Colonic mucosa (tissue), 4 donors: ENCODE measurements at places on chromosomes 2 and 18. TPM values are rescaled to one million over a fixed set of nuclear protein-coding genes. Genes with fewer than 3 reads are reported as not detected.

- H3K36me3 ChIP-seq, result no peaks in the 10 kb centered on the region
- no peak overlapping the region for H3K27ac ChIP-seq
- no peak for DNase-seq
- H3K4me1 ChIP-seq, result no peaks in the 10 kb centered on the region
- H3K4me3 ChIP-seq, result no peak overlapping the region
- peaks cover 10% of the 10 kb centered on the region for H3K27me3 ChIP-seq
These were observed 7.6 kb downstream of the INHBB start for GRCh38 chr2:120353591-120353898.

DNA sequence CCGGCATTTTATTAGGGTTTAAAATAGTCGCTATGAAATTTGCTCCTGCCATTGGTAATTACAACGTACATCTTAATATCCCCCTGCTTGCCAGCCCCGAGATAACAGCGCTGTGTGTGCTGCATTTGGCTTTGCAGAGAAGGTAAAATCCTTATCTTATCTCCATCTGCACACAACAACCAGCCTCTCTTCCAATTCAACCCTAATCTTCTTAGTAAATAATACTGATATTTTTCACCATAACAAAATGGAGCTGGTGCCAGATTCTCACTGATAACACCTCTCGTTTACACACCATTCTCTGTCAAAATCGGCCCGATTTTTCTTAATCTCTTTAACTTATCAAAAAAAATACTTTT is 61.4 kb upstream of the SIX3 start:
- H3K4me1 ChIP-seq, result no peaks in the 10 kb centered on the region
- no peaks in the 10 kb centered on the region for H3K27me3 ChIP-seq
- no peaks in the 10 kb centered on the region for H3K36me3 ChIP-seq
- H3K4me3 ChIP-seq, result no peak overlapping the region
- no peak for DNase-seq

The TTLL4 gene
- 27.5 TPM for total RNA-seq

GRCh38 chr18:64403784-64404503 is 255.1 kb upstream of the LINC00305 start:
- H3K27me3 ChIP-seq, result no peaks in the 10 kb centered on the region
- no peaks in the 10 kb centered on the region for H3K4me1 ChIP-seq
- DNase-seq, result no peak
- no peak overlapping the region for H3K27ac ChIP-seq
- H3K36me3 ChIP-seq, result no peaks in the 10 kb centered on the region

DNA sequence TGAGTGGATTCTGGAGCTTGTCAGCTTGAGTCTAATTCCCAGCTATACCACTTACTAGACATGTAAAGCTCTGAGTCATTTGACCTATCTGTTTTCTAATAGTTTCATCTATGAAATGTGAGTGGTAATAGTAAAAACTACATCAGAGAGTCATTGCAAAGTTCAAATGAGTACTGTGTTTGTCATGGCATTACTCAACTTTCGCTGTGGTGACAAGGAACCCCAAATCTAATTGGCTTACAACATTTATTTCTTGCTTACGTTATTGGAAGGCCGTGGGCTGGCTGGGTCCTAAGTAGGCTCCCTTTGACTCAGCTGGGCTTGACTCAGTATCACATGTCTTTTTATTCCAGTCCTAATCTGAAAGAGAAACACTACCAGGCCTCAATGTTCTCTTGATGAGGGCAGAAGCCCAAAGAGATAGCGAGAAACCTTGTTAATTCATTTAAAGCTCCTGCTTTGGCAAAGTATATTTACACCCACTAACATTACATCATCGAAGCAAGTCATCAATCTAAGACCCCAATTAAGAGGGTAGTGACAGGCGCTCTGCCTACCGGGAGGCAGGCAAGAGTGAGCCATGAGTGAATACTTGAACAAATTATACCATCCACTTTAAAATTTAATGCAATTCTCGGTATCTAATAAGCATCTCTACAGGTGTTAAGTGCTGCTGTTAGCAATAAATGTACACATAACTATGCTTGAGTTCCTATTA is 431.8 kb upstream of the SPHKAP start:
- H3K4me1 ChIP-seq, result no peaks in the 10 kb centered on the region
- DNase-seq, result no peak
- no peaks in the 10 kb centered on the region for H3K36me3 ChIP-seq
- no peak overlapping the region for H3K27ac ChIP-seq
- no peak overlapping the region for H3K4me3 ChIP-seq

GRCh38 chr2:39803839-39804238 is 24.8 kb upstream of the THUMPD2 start:
- no peaks in the 10 kb centered on the region for H3K36me3 ChIP-seq
- no peak overlapping the region for H3K4me3 ChIP-seq
- H3K27me3 ChIP-seq, result no peaks in the 10 kb centered on the region
- H3K27ac ChIP-seq, result no peak overlapping the region
- no peaks in the 10 kb centered on the region for H3K4me1 ChIP-seq
- no peak for DNase-seq

DNA sequence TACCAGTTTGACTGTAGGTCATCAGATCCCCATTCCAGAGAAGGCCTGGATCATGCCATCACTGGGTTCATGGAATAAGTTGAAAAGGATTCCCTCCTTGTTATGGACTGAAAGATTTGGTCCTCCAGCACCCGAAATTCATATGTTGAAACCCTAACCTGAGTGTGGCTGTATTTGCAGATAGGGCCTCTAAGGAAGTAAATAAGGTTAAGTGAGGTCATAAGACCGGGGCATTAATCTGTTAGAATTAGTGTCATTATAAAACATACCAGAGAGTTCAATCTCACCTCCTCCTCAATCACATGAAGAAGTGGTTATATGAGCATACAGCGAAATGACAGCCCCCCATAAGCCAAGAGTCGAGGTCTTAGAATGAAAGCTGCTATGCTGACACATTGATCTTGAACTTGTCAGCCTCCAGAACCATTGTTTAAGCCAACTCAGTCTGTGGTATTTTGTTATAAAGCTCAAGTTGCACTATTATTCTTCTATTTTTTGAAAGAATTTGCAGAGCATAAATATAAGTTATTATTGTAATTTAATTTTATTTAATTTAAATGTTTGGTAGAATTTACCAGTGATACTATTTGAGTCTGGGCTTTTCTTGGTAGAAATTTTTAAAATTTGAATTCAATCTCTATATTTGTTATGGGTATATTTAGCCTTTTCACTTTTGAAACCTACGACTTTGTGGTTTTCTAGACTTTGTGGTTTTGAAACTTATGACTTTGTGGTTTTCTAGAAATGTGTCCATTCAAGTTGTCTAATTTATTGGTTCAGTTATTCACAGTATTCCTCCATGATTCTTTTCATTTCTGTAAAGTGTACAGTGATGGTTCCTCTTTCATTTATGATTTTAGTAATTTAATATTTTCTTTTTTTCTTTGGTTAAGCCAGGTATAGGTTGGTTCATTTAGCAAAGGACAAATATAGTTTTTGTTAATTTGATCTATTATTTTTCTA is 1206.7 kb upstream of the CDH2 start:
- no peak overlapping the region for H3K4me3 ChIP-seq
- no peaks in the 10 kb centered on the region for H3K36me3 ChIP-seq
- H3K4me1 ChIP-seq, result no peaks in the 10 kb centered on the region
- no peak for DNase-seq

DNA sequence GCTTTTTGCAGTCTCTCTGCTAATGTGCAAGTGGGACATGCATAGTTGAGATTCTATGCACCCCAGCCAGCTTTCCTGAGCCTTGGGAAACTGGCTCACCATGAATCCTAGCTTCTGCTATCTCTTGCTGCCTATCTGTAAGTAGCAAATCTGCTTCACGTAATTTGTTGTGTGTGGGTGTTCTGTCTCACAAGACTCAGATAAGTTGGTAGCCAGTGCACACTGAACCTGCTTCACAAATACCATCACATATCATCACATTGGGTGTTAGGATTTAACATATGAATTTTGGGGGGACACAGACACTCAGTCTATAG is 13.9 kb upstream of the VRK2 start:
- DNase-seq, result no peak
- H3K27me3 ChIP-seq, result no peaks in the 10 kb centered on the region

DNA sequence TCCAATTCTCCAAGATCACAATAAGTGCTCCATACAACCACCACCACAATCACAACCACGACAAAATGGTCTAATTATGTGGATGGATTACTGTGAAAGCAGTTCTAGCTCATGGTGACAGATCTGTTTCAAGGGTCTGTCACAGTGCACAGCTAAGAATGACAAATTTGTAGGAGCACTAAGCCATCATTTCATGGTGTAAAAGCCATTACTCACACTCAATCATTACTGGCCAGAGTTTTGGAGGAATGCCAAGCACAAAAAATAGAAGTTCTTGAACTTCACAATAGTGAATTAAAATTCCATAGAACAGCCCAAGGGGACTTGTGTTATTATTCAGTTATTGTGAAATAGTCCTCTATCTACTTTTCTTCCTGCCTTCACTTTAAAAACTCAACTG is 2.3 kb downstream of the CPS1 start:
- no peaks in the 10 kb centered on the region for H3K27me3 ChIP-seq
- H3K4me1 ChIP-seq, result no peaks in the 10 kb centered on the region
- H3K36me3 ChIP-seq, result no peaks in the 10 kb centered on the region
- no peak for DNase-seq
- no peak overlapping the region for H3K27ac ChIP-seq
- no peak overlapping the region for H3K4me3 ChIP-seq

DNA sequence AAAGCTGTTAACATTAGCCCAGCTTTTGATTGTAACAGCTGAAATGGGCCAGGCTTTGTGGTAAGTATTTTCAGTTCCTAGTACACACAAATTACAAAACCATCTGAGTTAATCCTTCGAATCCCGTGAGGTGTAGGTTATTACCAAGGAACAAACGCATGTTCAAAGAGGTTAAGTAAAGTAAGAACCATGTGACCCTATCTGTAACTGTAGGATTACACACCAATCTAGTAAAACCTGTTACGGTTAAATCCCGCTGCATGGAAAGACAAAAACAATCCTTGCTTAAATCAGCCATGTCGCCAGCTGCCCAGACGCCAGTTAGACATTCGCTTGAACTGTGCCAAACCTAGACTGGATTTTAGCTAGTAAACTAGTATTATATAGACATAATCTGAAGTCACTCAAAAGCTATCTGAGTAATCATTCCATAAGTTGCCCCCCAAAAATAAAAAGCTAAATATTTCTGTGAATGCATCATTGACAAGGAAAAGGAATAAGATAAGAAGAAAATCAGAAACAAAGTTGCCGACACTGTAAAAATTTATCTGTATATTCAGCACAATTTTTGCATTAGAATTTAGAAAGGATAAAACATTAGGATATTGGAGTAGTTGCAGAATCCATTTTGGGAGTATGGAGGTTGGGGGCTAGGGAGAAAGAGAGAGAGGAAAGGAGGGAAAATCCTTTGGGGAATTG is 638.0 kb downstream of the CNTNAP5 start:
- DNase-seq, result no peak
- H3K27ac ChIP-seq, result no peak overlapping the region
- no peaks in the 10 kb centered on the region for H3K4me1 ChIP-seq
- no peaks in the 10 kb centered on the region for H3K27me3 ChIP-seq
- no peak overlapping the region for H3K4me3 ChIP-seq
- no peaks in the 10 kb centered on the region for H3K36me3 ChIP-seq

- no peak overlapping the region for H3K4me3 ChIP-seq
- H3K27me3 ChIP-seq, result no peaks in the 10 kb centered on the region
- no peak for DNase-seq
- H3K4me1 ChIP-seq, result no peaks in the 10 kb centered on the region
- H3K36me3 ChIP-seq, result no peaks in the 10 kb centered on the region
These were observed 13.9 kb downstream of the ADAM23 start for GRCh38 chr2:206457188-206457634.

DNA sequence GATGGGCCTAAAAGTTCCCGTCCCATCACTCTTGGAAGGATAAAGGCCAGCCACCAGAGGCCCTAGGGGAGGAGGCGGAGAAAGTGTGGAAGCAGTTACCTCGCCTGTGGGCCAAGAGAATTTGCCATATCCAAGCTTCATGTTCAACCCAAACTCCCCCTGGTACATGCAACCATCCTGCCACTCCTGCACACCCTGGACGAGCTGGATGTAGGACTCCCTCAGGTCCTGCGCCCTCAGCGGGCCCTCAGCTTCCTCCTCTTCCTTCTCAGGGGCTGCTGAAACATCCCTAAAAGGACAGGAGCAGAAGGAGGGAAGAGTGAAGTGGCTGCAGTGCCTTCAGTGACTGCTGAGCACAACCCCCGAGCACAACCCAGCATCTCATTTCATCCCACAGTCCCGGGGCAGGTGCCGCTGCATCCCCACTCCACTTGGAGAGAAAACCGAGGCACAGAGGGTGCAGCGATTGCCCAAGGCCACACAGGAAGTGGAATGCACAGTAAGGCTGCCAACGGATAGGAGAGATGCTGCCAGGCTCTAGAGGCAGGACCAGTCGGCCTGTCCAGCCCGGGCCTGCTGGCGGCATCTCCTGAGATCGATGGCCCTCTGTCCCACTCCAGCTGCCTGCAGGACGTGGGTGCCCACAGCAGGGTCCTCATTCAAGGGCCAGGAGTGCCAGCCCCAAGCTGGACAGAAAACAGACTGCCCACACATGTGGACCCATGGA is 2.9 kb downstream of the ANKMY1 start:
- H3K4me1 ChIP-seq, result peaks cover 19% of the 10 kb centered on the region
- no peak overlapping the region for H3K27ac ChIP-seq
- no peaks in the 10 kb centered on the region for H3K27me3 ChIP-seq
- DNase-seq, result no peak
- peaks cover 3% of the 10 kb centered on the region for H3K36me3 ChIP-seq

- H3K4me1 ChIP-seq, result no peaks in the 10 kb centered on the region
- peak overlapping the region; percentile 11 for H3K27ac ChIP-seq
- no peak overlapping the region for H3K4me3 ChIP-seq
- no peaks in the 10 kb centered on the region for H3K36me3 ChIP-seq
- no peaks in the 10 kb centered on the region for H3K27me3 ChIP-seq
These were observed 75.4 kb upstream of the MAP4K3 start for GRCh38 chr2:39512434-39512935.

GRCh38 chr2:235765181-235765820 is 271.5 kb downstream of the AGAP1 start:
- DNase-seq, result no peak
- no peaks in the 10 kb centered on the region for H3K27me3 ChIP-seq
- H3K4me3 ChIP-seq, result no peak overlapping the region

DNA sequence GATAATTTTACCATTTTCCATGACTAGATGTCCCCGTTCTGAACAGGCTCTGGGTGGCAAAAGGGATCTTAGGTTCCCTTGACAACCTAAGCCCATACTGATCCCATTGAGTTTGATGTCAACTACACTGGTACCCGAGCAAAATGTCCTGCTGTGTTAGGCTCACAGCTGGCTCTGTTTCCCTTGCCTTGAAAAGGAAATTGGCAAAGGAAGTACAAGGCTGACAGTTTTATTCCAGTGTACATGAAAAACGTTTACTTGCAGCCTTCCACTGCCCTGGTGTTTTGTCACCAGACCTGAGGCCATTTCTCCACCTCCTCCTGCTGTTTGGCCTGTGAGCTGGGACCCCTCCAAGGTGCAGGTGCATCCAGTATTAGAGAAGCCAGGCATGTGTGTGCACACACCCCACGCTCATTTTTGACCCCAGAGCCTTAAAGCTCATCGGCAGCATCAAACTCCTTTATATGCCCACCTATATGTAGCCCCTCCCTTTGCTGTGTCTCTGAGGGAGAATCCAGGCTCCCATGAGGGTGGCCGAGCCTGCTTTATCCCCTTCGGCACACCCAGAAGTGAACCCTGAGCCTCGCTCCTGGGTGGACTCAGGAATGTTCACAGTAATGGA is 171.3 kb downstream of the NDUFA10 start:
- no peaks in the 10 kb centered on the region for H3K36me3 ChIP-seq
- no peak for DNase-seq
- H3K27ac ChIP-seq, result no peak overlapping the region
- no peaks in the 10 kb centered on the region for H3K4me1 ChIP-seq
- no peak overlapping the region for H3K4me3 ChIP-seq
- no peaks in the 10 kb centered on the region for H3K27me3 ChIP-seq
